ENCODE measurements at places on chromosomes 6 and 20. TPM values are rescaled to one million over a fixed set of nuclear protein-coding genes. Genes with fewer than 3 reads are reported as not detected.
A peak's percentile ranks its signal among the peaks of the same experiment; 100 is the strongest.

GRCh38 chr6:119879731-119880130, 530.2 kb upstream of the MAN1A1 start:
- no peak overlapping the region for H3K4me3 ChIP-seq
- H3K27me3 ChIP-seq = no peaks in the 10 kb centered on the region
- H3K4me1 ChIP-seq = no peaks in the 10 kb centered on the region
- H3K36me3 ChIP-seq = no peaks in the 10 kb centered on the region

- no peak overlapping the region for H3K27ac ChIP-seq
- H3K36me3 ChIP-seq = no peaks in the 10 kb centered on the region
- no peaks in the 10 kb centered on the region for H3K27me3 ChIP-seq
- no peaks in the 10 kb centered on the region for H3K4me1 ChIP-seq
- no peak overlapping the region for H3K4me3 ChIP-seq
Measured at GRCh38 chr20:11694467-11694866, 223.2 kb upstream of the BTBD3 start.

- no peaks in the 10 kb centered on the region for H3K36me3 ChIP-seq
- no peaks in the 10 kb centered on the region for H3K4me1 ChIP-seq
- no peak overlapping the region for H3K4me3 ChIP-seq
- no peaks in the 10 kb centered on the region for H3K27me3 ChIP-seq
Measured at GRCh38 chr6:19408331-19408730, 428.8 kb upstream of the ID4 start.

DNA sequence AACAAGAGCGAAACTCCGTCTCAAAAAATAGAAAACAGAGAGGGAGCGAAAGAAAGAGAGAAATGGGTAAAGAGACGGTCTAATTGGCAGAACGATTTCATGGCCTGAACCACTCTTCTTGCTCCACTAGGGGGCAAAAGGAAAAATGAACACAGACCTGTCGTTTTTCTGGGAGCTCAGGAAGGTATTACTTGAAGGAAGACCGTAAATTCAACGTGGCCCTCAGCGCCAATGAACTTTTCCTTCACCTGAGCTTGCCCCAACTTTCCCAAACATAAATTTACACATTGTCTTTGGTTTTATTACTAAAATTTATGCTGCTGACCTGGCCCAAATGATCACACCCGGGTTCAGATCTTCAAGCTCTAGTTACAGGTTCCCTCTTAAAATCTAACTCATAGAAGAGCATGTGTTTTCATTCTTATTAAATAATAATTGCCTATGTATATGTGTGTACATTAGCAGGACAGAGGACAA, 67.3 kb downstream of the ATP9A start:
- no peaks in the 10 kb centered on the region for H3K36me3 ChIP-seq
- no peaks in the 10 kb centered on the region for H3K27me3 ChIP-seq
- H3K4me1 ChIP-seq = peaks cover 12% of the 10 kb centered on the region

GRCh38 chr6:33834401-33835392, 30.9 kb upstream of the MLN start:
- H3K4me1 ChIP-seq = peaks cover 7% of the 10 kb centered on the region
- no peak overlapping the region for H3K27ac ChIP-seq
- no peaks in the 10 kb centered on the region for H3K36me3 ChIP-seq
- H3K4me3 ChIP-seq = no peak overlapping the region
- no peaks in the 10 kb centered on the region for H3K27me3 ChIP-seq

DNA sequence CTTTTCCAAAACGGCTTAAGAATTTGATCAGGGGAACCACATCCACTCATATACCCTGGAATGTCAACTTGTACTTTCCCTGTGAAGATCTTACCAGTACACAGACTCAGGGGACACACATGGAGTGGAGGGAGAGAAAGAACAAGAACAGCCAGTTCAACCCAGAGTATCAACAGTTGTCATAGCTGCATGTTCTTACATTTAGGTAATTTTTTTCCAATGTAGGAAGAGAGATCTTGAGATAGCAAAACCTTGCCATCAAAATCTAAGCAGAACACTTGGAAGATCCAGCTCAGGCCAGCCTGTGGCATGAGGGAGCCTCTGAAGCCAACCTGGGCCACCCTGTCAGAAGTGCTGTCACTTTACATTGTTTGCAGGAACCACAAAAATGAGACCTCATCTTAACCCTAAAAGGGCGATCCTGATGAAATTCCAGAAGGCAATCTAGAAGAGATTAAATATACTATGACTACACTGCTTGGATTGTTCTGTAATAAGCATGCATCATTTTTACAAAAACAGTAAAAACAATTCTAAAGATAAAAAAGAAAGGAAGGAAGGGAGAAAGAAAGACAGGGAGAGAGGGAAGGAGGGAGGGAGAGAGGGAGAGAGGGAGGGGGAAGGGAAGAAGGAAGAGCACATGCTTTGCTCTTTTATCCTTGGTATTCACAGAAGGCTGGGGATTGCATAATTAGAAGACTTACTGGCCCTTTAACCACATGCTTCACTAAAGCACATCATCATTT, 124.7 kb upstream of the TCF21 start:
- no peaks in the 10 kb centered on the region for H3K36me3 ChIP-seq
- no peak overlapping the region for H3K4me3 ChIP-seq
- H3K27ac ChIP-seq = peak overlapping the region; percentile 59
- no peak for DNase-seq

ENPP3 gene
- 19.5 TPM for total RNA-seq

SLC22A23 gene
- 96.1 TPM for total RNA-seq

PSORS1C2 gene
- total RNA-seq = not detected

TGM2 gene
- 24.7 TPM for total RNA-seq

CST4 gene
- total RNA-seq = not detected

Measured in transverse colon (tissue), 4 donors.